ENCODE measurements at places on chromosomes 5 and 9. TPM values are rescaled to one million over a fixed set of nuclear protein-coding genes. Genes with fewer than 3 reads are reported as not detected.

The KLF4 gene
- total RNA-seq, result 87.8 TPM

The DBH gene
- total RNA-seq, result not detected

The PPP2R2B gene
- total RNA-seq, result 15.0 TPM

The SPRY4 gene
- total RNA-seq, result 67.9 TPM

The RNF20 gene
- 48.1 TPM for total RNA-seq

Measured in aorta (tissue), 5 donors.